ENCODE measurements at places on chromosomes 11 and 22.

DNA sequence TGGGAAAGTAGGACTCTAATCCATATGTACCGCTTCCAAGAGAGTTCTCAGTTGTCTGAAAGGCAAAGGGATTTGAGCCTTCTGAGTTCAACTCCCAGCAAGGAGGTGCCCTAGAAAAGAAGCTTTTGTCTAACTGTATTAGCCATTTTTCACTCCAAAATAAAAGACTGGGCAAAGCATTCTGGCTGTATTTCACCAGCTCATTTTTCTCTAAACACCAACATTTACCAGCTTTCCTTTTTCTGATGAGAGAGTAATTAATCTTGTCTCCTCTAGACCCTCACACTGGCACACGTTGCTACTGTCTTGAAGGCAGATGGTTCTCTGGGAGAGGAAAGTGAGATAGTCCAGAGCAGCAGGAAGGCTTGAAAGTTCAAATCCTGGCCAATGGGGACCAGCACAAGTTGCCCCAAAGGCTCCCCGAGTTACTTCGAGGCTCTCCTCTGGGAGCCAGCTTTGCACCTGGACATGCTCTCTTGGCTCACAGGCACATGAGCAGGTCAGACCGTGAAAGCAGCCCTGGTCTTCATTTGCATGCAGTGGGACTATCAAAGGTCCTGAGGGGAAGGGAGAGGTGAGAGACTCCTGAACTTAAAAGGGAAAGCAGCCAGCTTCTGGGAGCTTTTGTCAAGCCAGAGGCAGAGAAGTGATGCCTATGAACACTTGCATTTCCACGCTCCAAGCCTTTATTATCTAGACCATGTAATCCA, 100.0 kb downstream of the NTM start:
- DNase-seq: no peak

GRCh38 chr11:79922641-79923040, 481.8 kb upstream of the TENM4 start:
- no peak for DNase-seq

DNA sequence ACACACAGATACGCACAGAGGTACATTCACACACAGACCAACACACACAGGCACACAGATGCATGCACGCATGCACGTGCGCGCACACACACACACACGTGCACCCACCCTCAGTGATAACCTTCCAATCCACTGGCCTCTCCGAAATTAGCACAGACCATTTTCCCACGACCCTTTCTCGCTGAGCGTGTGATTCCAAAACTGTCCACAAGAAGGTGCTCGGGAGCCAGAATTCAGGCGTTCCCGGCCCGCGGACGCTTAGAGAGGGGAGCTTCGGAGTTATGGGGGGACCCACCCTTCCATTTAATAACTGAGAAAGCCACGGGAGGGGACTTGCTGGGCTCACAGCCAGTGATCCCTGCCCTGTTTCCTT, 33.8 kb upstream of the SLC35C1 start:
- no peak for DNase-seq

GRCh38 chr11:20617346-20618005, 18.1 kb downstream of the SLC6A5 start:
- no peak for DNase-seq

DNA sequence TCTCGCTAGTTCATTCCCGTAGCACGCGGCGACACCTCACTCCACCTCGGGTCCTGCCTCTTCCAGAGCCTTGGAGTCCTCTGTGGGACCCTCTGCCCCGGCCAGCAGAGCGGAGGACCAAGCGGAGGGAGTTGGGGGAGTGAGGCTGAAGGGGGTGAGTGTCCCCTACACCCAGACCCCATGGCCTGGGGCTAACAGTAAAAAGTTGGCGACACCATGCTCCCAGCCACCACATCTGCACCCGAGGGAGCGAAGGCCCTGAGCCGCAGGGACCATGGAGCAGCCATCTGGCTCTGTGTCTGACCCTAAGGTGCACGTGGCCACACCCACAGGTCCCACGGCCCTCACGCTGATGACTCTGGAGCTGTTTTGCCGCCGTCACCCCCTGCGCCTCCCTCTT, 293.8 kb downstream of the BRD1 start:
- DNase-seq: no peak

DNA sequence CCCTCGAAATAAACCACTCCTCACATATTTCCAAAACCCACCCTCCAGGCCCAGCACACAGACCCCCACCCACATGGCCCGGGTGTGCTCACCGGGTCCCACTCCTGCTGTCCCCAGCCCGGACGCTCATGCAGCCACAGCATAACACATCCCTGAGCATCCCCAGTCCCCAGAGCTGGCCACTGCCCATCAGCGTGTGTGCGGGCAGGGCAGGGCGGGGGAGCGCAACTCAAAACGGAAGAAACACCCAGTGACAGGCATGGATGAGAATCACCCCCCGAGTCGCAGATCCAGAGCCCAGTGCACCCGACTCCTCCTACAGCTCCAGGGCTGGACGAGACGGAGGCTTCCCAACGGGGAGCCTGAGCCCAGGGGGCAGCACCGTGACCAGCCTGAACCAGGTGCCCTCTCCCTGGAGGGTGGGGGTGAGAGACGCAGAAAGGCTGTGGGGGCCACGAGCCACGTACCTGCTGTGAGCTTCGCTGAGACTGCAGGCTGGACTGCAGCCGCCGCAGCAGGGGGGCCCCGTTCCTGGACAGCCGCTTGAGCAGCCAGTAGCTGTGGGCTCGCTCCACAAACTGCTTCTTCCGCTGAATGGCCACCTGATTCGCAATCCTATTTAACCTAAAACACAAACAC, 23.8 kb downstream of the BRD1 start:
- DNase-seq: no peak

DNA sequence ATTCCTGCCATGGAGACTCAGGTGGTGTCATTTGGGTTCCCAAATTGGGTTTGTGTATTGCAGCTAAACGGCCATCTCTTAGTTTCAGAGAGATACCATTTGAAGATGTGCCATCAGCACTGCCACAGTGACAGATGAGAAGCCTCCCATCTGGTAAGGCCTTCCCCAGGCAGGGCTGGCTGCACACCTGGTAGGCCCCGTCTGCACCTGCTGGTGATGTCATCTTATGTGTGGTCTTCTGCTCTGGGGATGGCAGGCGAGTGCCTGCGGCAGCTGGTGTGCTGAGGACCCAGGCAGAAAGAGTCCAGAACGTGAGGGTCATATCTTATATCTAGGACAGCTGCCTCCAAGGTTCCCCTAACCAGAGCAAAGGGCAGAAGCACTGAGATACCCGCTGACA, 100.6 kb downstream of the CSNK2A3 start:
- DNase-seq: no peak

DNA sequence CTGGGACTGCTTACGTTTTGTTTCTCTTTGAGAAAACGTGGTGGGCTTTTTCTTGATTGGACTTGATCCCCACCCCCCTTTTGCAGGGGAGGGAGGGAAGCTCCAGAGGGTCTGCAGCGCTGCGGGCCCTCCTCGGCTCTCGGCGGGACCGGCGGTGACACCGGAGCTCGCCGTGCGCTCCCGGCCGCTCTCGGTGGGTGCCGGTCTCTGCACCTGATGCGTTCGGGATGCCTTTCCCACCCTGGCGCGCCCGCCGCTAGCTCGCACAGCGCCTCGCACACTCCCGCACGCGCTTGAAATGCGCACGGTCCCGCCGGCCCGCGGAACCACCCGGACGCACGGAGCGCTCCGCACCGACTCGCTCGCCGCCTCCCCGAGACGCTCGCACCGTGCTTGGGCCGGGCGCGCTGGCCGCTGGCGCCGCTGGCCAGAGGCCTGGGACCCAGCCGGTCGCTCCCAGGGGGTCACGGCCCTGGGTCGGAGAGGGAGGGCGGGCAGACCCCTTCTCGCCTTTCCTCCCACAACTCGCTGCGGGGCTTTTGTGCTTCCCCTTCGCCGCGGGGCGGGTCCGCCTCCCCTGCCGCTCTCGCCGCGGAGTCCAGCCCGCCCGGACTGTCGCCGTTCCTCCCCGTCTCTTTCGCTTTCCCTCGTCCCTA, 1.0 kb downstream of the ZBTB16 start:
- DNase-seq: no peak

GRCh38 chr11:112769170-112769569, 192.1 kb upstream of the NCAM1 start:
- DNase-seq: no peak

GRCh38 chr11:101914738-101915426, at the start of gene CEP126:
Gene CEP126 (plus strand): TSS chr11:101915010. CDS start chr11:101915285, 275 bp downstream.
- DNase-seq: peak; percentile 68

DNA sequence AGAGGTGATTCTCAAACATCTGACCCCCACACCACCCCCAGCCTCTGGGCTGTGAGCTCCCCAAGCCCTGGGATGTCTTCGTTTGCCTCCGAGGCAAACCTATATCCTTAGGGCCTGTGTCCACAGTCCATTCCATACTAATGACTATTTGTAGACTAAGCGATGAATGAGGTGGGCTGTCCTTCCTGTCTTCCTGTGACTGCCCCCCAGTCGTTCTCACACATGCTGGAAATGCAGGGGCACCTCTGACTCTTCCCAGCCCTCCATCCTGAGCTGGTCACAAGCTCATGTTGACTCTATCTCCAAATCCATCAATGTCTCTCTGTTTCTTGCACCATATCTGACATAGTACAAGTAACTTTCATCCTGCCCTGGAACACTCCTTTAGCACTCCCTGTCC, 4.8 kb downstream of the ATG16L2 start:
- DNase-seq: no peak

- no peak for DNase-seq
Observed at GRCh38 chr11:72309641-72310040, 65.7 kb upstream of the PHOX2A start.

DNA sequence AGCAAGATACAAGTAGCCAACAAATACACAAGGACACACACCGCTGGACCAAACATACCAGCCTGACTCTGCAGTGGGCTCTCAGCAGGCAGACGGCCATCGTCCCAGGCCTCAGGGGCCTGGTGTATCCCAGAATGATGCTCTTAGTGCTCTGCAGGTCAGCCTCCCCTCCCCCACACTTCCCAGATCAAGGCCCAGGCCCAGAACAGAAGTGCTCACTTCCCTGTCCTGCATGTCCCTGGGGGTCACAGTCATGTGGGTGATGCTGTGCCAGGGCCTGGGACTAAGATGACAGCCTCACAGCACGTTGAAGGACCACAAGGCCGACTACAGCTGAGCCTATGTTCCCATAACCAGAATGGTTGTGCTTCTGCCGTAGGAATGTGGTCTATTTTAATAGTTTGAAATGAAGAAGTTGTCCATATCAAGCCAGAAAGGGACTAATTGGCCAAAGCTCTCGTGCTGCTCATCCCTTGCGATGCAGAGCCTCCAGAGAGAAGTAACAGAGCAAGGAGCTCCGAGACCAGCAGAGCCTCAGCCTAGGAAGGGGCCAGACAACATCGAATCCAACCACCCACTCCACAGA, 48.6 kb downstream of the GAB4 start:
- no peak for DNase-seq

GRCh38 chr11:128343870-128344269, 243.5 kb downstream of the ETS1 start:
- DNase-seq: no peak

DNA sequence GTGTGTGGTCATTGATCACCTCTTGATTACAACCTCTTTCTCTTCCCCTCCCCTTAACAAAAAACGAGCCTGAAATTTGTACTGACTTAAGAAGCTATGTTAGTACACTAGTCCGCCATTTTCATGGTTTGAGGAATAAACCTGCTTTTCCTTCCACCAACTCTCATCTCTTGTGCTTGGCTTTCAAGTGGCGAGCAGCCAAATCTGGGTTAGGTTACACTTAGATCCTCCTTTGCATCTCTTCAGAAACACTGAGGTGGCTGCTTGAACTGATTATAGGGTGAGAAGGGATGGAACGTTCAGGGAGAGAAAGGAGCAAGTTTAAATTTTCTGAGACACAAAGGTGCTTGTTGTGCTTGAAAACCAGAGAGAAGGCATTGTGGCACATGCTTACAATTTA, 2171.4 kb downstream of the LRRC4C start:
- DNase-seq: no peak

- DNase-seq: no peak
Observed at GRCh38 chr22:40281717-40282116, 64.6 kb upstream of the ADSL start.

DNA sequence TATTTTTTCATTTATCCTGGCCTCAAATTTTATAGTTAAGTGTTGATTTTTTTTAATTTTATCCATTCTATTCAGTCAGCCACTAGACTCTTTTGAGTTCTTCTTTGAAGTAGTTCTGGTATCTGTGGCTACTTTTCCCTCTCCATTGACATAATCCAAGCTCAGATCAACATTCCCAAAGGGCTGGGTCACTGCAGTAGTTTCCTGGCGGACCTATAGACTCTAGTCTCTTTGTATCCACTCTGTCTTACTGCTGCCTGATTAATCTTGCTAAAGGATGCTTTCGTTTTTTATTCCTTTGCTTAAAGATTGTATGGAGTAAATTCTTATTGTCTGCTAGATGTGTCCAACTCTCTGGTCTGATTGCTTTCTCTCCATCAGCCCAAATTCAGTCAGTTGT, 87.6 kb downstream of the UVRAG start:
- no peak for DNase-seq

DNA sequence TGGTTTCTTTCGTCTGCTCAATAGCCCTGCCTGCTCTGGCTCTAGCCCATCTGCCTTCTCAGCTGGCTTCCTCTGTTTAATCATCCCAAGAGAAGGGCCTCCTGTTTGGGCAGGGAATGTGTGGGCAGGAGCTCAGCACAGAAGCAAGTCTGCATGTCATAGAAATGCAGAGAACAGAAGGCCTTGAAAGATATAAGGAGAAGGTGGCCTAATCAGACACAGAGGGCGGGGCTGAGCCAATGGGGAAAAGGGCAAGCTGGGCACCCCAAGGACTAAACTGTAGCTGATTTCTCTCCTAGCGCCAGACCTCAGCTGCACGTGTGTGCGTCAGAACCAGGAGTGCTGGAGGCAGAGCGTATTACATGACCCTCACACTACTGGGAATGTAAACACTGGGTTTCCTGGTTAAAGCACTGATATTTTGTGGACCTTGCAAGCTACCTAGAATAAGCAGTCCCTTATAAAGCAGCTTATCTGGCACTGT, 7.6 kb upstream of the CCKBR start:
- DNase-seq: no peak

DNA sequence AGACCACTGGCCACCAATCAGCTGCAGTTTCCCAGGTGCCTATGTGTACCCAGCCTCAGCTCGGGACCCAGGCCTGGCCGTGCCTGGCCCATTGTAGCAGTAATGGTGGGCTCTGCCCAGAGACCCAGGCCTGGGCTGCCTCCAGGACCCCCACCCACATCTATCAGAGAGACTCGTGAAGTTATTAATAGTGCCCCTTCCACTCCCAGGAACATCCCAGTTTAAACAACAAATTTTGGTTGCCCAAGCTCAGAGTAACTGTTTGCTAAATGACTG, 42.5 kb downstream of the IGLL5 start:
- no peak for DNase-seq

DNA sequence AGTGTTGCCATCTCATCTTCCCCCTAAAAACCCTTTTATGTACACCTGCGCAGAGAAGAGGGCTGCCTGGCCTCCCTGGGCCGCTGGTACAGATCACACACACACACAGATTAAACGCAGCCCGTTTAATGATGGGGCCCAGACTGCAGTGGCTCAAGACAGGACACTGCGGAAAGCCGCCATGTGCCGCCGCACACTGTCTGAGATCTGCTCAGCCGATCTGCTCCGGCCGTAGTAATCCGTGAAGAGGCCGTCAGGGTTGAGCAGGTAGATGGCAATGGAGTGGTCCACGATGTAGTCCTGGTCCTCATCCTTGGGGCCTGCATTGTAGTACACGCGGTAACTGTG, 2.0 kb downstream of the SCO2 start:
- no peak for DNase-seq

GRCh38 chr11:34654483-34655334, 33.8 kb downstream of the EHF start:
- DNase-seq: no peak

GRCh38 chr11:44734843-44735381, 8.2 kb downstream of the TSPAN18 start:
- no peak for DNase-seq

GRCh38 chr11:106249617-106250239, 172.3 kb downstream of the AASDHPPT start:
- no peak for DNase-seq
